Endothelial cell (in vitro differentiated cells): ENCODE measurements at places on chromosomes 3 and 15.

DNA sequence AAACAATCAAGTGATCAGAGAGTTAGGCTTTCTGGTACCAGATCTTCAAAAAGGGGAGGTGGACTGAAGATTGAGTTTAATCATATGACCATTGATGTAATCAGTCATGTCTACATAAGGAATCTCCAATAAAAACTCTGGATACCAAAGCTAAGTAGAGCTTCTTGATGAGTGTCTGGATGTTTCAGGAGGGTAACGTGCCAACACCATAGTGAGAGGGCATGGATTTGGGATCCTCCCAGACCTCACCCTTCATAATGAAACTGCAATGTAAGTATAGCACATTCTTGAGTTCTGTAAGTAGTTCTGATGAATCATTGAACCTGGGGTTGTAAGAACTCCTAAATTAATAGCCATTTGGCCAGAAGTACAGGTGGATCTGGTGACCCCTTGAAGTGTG, 21.3 kb downstream of the PGPEP1L start:
- peaks cover 3% of the 10 kb centered on the region for H3K36me3 ChIP-seq
- H3K27me3 ChIP-seq, result peaks cover 2% of the 10 kb centered on the region
- no peaks in the 10 kb centered on the region for H3K4me1 ChIP-seq
- DNase-seq, result no peak
- H3K27ac ChIP-seq, result no peak overlapping the region

GRCh38 chr3:77772459-77772858, 732.6 kb downstream of the ROBO2 start:
- H3K4me1 ChIP-seq, result no peaks in the 10 kb centered on the region
- H3K27me3 ChIP-seq, result no peaks in the 10 kb centered on the region
- H3K27ac ChIP-seq, result no peak overlapping the region
- peaks cover 3% of the 10 kb centered on the region for H3K36me3 ChIP-seq

GRCh38 chr3:127925384-127925783, 10.4 kb downstream of the KBTBD12 start:
- H3K36me3 ChIP-seq, result no peaks in the 10 kb centered on the region
- peaks cover 14% of the 10 kb centered on the region for H3K4me1 ChIP-seq
- H3K27ac ChIP-seq, result no peak overlapping the region
- no peak overlapping the region for H3K4me3 ChIP-seq

DNA sequence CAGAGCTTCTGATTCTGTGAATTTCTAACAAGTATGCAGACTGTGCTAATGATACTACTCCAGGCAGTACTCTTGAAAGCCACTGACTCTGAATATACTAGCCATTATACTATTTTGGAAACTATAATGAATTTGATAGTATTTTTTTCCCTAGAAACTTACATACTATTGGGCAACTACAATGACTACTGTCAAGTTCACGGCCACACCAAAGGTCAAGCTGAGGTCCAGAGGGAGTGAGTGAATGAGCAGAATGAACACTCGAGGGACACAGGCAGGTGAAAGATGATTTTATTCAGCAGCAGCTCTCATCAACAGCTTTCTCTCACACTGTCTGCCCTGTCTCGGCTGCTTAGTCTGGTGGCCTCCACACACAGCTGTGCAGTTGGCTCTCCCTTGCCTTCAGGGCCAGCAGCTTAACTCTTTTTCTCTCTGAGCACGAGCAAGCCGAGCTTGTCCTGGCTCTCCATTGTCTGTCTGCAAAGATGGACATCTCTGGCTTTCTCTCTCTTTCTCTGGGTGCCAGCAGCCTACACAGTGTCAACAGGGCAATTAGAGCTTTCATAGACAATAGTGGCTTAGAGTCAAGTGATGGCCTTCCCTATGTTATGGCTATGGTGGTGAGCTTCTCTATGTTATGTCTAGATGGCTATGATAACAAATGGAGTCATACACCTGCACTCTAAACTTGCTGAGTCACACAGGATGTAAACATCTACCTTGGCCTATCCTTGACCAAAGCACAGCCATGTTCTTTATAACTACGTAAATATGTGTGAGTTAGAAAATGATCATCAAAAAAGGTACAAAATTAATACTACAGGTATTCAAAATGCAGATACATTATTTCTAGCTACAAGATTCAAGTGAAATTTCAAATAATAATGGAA, 362.4 kb downstream of the CGGBP1 start:
- H3K27ac ChIP-seq, result no peak overlapping the region
- H3K4me1 ChIP-seq, result no peaks in the 10 kb centered on the region
- no peak for DNase-seq
- H3K36me3 ChIP-seq, result no peaks in the 10 kb centered on the region
- no peak overlapping the region for H3K4me3 ChIP-seq
- no peaks in the 10 kb centered on the region for H3K27me3 ChIP-seq

DNA sequence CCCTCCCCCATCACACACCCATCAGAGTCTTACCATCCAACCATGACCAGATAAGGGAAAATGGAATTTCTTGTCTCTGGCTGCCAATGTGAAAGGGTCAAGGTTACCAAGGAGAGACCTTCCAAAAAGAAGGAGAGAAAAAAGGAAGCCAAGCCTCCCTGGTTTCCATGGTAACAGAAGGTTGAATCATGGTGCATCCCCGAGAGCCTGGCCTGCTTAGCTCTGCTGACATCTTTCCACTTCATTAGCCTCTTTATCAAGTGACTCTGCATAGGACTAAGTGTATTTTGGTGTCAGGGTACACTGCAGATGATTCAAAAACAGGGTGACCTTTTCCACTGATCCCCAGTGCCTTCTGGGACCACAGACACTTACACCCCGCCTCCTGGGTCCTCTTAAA, 225.7 kb upstream of the PPP2R3A start:
- H3K4me1 ChIP-seq, result no peaks in the 10 kb centered on the region
- H3K36me3 ChIP-seq, result no peaks in the 10 kb centered on the region
- no peak for DNase-seq
- H3K27me3 ChIP-seq, result no peaks in the 10 kb centered on the region

GRCh38 chr3:38561746-38562466, 65.8 kb downstream of the EXOG start:
- no peaks in the 10 kb centered on the region for H3K36me3 ChIP-seq
- peaks cover 7% of the 10 kb centered on the region for H3K27me3 ChIP-seq
- DNase-seq, result no peak
- H3K4me3 ChIP-seq, result no peak overlapping the region

DNA sequence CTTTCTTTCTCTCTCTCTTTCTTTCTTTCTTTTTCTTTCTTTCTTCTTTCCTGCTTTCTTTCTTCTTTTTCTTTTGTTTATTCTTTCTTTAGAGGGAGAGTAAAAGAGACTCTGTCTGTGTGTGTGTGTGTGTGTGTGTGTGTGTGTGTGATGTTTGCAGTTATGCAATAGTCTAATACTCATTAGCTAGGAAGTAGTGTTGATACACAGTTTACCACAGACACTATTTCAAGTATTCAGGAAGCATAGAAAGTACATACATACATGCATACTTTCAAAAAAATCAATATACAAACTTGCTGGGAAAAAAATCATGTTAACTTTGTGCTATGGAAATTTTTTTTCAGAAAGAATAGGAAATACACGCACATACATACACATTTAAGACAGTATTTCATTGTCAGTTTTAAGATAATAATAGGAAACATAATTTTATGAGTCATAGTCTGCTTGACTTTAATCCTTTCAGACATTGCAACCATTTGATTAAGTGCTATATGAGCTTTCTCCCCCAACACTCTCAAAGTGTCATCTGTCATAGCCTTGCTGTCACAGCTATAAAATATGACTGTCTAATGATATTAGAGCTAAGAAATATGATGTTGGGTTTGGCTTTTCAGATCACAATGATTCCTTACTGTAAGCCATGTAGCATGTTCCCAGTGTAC, 74.9 kb upstream of the EPHA3 start:
- no peaks in the 10 kb centered on the region for H3K4me1 ChIP-seq
- no peak overlapping the region for H3K27ac ChIP-seq
- no peaks in the 10 kb centered on the region for H3K36me3 ChIP-seq
- DNase-seq, result no peak
